ENCODE measurements at places on chromosomes 11 and 22.

- DNase-seq: no peak
Measured at GRCh38 chr11:76558891-76559290, 111.7 kb downstream of the LRRC32 start.

DNA sequence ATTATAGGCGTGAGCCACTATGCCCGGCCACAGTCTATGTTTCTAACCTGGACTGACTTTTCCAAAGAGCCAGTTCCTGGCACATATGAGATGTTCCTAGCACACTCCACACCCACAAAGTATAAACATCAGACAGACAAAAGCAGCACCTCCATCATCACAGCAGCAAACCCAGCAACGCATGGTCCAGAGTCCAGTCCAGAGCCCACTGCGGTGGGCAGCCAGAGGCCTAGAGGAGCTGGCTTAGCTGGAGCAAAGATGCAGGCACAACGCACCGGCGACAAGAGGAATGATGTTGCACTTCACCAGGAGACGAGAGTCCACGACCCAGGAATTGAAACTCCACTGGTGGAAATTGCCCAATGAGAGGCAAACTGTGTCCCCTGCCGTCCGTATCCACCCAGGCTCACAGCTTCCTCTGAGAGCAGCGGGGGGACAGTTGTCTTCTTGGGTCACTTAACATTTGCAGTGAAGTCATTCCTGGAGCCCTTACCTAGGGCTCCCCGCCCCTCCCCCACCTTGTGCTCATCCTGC is 36.6 kb downstream of the RPS6KA4 start:
- no peak for DNase-seq

DNA sequence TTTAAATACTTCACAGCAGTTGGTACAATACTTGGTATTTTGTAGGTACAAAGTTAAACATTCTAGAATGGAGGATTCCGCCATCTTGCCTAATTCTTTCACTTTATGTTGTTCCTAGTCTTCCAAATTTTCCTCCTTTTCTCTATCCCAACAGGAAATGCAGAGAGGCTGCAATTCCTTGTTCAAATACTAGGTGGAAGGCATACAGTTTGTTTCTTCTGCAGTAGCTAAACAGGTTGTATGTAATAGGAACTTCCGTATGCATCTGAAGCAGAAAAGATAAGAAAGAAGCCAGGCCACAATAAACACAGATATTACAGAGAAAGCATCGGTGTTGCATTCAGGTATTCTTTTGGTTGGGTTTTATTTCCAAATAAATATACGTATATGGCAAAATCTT is 186.4 kb upstream of the MTMR2 start:
- no peak for DNase-seq

GRCh38 chr11:76850815-76851214 is 9.9 kb upstream of the ACER3 start:
- no peak for DNase-seq

DNA sequence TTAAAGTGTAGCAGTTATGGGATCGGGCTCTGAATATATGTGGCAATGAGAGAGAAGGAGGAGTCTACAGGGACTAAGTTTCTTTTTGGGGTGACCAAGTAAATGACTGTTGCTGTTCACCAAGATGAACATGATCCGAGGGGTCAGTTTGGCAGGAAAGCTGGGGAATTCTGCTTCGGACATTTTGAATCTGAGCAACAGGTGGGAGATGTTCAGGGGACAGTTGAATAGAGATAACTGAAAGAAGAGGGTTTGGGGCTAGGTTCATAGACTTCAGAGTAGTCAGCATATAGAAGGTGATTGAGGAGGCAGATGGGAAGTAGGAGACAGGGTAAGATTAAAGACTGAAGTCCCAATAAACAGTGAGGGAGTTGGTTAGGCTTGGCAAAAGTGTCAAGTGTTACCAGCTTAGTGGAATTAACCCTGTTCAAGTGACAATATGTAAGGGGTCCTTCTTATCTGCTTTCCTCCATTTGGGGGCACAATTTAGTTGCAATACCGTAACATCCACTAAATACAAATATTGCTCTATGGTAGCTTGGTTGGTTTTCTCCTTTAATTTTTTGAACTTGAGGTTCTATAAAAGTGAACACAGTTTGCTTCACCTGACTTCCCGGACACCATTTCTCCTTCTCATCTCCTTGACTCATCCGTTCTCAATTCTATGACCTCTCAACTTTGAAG is 2.9 kb upstream of the ENTHD1 start:
- DNase-seq: no peak

DNA sequence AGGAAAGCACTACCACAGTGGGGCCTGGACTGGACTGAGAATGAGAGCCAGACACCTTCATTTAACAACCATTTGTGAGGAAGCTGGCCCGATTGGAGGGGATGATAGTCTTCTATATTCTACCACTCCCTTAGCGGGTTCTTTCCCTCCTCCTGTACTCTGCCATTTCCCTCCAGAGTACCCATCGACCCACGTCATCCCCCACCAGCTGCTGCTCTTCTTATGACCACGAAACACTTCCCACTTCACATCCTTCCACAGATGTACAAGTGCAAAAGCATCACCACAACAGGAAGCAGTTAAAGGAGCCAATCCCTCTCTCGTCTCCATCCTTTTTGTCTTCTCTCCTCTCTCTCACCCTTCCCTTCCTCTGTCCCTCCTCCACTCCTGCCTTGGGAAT is 18.0 kb upstream of the UBASH3B start:
- DNase-seq: no peak

GRCh38 chr11:110797453-110797852 is 85.2 kb upstream of the ARHGAP20 start:
- DNase-seq: no peak

GRCh38 chr22:32801537-32802236 is at the start of gene TIMP3:
Gene TIMP3, plus strand, starts transcription at chr22:32801705. Its CDS starts 297 bp downstream, at chr22:32802002.
- peak; percentile 87 for DNase-seq

GRCh38 chr22:41596776-41597634 is 7.4 kb upstream of the PMM1 start:
- peak; percentile 79 for DNase-seq

DNA sequence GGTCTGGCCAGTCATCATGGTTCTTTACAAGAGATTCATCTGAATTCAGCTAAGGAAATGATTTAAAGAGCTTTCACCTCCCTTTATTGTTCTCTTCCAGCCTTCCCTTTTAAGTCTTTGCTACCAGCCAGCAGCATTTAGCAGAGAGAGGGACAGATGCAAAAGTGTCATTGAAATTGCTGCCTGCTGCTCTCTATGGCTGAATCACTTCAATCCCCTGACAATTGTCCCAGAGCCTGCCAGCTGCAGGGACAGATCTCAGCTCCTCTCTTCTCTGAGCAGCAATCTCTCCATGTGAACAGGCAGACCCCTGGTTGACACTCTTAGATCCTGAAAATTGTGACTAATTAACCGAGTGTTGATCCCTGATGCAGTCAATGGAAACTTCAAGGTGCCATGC is 816.9 kb upstream of the CCDC90B start:
- no peak for DNase-seq

DNA sequence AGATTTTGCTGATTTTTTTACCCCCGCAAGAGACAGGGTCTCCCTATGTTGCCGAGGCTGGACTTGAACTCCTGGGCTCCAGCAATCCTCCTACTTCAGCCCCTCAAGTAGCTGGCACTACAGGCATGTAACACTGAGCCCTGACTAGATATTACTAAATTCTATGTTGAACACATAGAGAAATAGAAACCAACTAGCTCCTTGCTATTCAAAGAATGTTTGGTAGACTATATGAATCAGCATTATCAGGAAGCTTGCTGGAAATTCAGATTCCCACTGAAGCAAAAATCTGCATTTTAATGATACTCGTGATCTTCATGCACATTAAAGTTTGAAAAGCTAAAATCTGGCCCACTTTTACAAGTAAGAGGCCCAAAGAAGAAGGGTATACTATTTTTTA is 11.9 kb downstream of the TMEM41B start:
- DNase-seq: no peak

- no peak for DNase-seq
Measured at GRCh38 chr11:69004411-69005182, 8.4 kb downstream of the MRGPRF start.

DNA sequence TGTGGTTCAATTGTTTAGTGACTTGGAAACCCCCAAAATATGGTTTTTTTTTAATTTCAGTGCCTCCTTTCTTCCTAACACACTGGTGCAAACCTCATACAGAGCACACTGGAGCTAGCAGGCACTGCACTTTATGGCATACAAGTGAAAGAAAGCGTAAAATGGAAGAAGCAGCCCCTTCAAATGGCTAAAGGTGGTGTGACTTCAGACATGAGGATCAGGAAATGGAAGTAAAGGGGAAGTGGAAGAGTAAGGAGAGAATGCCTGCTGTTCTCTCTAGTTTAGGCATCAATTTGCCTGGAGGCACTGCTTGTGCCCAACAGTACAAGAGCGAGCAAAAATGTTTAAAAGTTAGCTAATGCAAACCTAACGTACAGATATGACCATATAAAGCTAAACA is 5.7 kb downstream of the RSF1 start:
- no peak for DNase-seq

- DNase-seq: no peak
Measured at GRCh38 chr22:24697621-24698082, 76.9 kb downstream of the PIWIL3 start.

GRCh38 chr11:3614742-3615171 is 27.0 kb downstream of the ART5 start:
- no peak for DNase-seq

GRCh38 chr22:41906822-41907221 is 8.1 kb downstream of the SHISA8 start:
- no peak for DNase-seq

- no peak for DNase-seq
Measured at GRCh38 chr11:2088746-2089535, 50.2 kb downstream of the IGF2 start.

DNA sequence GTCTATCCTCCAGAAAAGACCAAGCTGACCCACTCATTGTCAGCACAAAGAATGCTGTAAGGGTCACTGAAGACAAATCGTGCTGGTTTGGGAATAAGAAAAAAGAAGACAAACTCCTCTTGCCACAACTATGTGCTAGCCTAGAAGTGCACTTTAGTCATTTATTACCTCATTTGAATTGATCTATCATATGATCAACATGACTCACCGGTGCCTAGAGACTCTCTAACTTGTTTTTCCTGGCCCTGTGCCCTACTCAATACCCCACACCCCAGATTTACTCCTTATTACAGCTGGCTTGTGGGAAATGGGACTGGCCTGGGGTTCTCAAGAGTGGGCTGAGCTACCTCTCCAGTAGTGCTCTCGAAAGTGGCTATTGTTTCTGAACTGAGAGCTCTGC is 35.9 kb upstream of the HORMAD2 start:
- DNase-seq: no peak

GRCh38 chr22:33921525-33922348 is 1.5 kb upstream of the LARGE1 start:
- DNase-seq: peak; percentile 88

DNA sequence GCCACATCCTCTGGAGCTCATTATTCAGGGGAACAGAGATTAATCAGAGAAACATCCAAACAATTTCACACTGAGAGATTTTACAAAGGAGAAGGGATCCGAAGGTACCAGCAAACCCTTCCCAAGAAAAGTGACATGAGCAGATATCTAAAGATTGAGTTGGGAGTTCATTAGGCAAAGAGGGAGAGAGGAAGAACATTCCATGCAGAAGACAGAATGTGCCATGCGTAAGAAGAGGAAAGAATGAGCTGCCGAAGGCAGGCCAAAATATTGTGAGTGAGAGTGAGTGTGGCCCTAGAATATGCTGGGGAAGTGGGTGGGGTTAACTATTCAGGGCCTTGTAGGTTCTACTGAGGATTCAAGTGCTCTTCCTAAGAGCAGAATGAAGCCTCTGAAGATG is 50.0 kb upstream of the LYVE1 start:
- DNase-seq: no peak

DNA sequence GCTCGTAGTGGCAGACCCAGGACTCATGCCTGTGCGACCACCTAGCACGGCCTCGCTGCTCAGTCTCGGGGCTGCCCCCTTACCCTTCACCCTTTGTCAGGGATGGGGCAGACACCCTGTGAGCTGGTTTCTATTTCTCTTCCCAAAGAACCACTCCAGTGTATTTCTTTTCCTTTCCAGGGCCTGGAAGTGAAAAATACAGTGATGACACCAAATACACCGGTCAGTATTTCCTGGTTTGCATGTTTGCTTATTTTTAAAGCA is 13.7 kb downstream of the TMEM121B start:
- DNase-seq: no peak

GRCh38 chr22:20169253-20169822 is 18.5 kb upstream of the CCDC188 start:
- no peak for DNase-seq

- peak; percentile 72 for DNase-seq
Measured at GRCh38 chr11:78420255-78420764, 2.7 kb upstream of the GAB2 start.

DNA sequence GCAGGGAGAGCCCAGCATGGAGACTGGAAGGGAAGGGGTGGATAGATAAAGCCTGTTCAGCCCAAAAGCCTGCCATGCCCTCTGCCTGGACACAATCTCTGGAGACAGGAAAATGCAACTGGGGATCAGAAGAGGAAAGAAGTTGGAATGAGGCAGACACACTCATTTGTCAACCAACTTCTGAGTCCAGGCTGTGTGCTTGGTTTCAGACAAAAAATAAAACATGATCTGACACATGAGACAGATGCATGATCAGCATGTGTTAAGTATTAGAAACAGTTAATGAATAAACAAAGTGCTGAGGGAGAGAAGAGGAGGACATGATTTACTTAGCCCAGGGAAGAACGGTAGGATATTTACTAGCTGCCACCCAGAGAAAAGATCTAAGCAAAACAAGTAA is 839 bp downstream of the LRRN4CL start:
- no peak for DNase-seq

DNA sequence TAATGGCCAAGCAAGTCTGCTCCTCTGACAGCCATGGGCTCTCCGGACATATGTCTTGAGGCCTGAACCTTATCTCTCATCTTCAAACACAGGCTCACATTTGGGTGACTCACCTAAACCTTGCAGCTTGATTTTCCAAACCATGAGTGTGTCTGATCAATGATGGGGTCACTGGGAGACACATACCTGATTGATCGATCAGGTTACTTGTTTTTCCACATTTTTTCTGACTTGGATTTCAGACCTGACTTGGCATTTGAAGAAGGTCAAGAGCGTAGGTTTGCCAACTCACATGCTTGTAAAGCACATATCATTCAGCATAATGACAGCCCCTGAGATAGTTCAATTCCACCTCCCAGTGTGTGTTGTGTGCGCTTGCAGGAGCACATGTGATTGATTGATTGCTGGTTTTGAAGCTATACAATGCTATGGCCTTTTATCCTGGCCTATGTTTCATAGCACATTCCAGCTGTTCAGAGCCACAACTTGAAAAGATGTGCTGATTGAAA is 116.7 kb upstream of the KIRREL3 start:
- DNase-seq: no peak

DNA sequence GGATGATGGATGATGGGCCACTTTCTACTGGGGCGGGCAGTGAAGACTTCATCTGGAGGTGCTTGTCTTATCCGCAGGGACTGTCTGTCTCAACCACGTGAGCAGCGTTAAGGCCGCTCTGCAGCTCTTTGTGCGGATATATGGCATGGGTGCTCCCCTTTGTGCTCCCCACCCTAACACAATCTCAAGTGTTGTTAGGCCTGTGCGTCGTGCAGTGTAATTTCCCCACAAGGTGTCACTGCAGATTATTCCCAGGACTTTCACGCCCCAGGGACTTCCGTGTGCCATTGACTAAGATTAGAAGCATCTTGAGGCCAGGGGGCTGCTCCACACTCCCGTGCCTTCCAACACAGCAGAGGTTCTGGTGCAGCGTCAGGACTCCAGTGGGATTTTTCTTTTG is 65.3 kb downstream of the TBC1D22A start:
- DNase-seq: no peak

All from WTC11 (cell line).